ENCODE measurements at places on chromosomes 2 and 18. TPM values are rescaled to one million over a fixed set of nuclear protein-coding genes. Genes with fewer than 3 reads are reported as not detected.

C1QL2 gene
- total RNA-seq = not detected

TDRD15 gene
- total RNA-seq = not detected

SLC40A1 gene
- total RNA-seq = 0.73 TPM

ARHGEF33 gene
- total RNA-seq = 0.20 TPM

SLC4A3 gene
- 2.9 TPM for total RNA-seq

GPR75 gene
- 4.1 TPM for total RNA-seq

Data from subcutaneous preadipocyte (primary cell).